ENCODE measurements at places on chromosomes 1 and 21.

GRCh38 chr1:97190326-97190725 is 468.7 kb downstream of the PTBP2 start:
- no peak for DNase-seq

DNA sequence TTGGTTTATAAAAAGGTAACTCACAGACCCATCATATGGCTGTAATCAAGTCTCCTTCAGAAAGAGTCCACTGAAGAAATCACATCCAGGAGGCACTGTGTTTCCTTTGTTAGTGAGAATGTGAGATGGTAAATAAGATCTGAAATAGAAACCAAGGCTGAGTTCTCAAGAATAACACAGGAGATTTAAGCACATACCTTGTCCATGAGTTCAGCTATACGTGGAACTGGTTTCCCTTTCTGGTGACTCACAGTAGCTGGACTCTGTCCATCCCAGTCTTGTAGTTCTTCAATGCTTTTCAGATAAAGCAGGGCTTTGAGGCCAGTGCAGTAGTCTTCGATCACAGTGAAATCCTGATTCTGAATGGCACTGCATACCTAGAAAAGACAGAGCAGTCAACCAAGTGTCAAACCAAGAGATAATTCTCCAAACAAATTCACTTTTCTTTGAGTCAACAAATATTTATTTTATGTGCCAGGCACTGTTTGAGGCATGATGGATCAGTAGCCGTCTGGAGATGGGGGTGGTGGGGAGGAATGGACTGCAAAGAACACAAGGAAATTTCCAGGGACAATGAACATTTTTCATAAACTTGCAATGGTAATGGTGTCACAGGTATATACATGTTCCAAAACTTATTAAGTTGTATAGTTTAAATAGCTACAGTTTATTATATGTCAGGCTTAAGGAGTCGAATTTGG is 471.4 kb downstream of the PTBP2 start:
- DNase-seq, result no peak

- no peak for DNase-seq
Observed at GRCh38 chr1:46484783-46485490, 4.7 kb upstream of the DMBX1 start.

DNA sequence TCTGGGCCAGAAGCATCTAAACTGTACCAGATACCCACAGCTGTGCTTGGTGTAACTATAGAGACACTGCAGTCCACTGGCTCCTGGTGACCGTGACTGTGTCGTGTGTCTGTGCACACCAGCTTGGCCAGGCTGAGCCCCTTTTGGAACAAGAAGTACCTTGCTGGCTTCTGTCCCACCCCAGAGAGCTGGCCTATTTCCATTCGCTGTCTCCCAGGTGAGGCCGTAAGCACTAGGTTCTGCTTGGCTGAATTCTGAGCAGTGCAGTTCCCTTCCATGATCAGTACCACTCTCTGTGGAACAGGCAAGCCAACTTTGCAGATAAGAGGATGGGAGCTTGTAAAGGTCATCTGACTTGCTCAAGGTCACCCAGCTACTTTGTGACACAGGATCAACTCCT is 119.9 kb upstream of the DNAH14 start:
- DNase-seq, result no peak

DNA sequence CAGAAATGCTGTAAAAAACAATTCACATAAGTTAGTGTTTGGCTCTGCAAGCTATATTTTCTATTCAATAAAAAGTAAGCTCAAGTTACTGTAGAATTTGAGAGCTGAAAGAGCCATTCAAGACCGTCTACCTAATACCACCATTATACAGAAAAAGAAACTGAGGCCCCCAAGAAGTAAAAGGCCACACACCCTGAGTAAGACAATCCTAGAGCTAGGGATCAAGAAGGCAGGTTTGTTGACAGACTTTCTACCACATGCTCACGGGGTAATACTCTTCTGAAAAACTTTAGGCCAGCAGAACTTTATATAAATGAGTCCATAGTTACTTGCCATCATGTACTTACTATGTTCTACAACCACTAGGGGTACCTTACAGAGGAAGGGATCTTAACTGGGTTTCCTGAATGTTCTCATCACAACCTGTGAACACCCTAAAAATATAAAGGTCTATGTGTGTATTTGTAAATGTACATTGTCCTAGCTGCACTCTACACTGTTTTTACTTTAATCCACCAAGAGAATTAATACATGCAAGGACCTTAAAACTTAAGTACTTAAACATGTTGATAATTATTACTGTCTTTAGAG is 2.7 kb downstream of the PSMG1 start:
- no peak for DNase-seq

GRCh38 chr1:10639775-10640578 is 156.5 kb downstream of the CASZ1 start:
- no peak for DNase-seq

DNA sequence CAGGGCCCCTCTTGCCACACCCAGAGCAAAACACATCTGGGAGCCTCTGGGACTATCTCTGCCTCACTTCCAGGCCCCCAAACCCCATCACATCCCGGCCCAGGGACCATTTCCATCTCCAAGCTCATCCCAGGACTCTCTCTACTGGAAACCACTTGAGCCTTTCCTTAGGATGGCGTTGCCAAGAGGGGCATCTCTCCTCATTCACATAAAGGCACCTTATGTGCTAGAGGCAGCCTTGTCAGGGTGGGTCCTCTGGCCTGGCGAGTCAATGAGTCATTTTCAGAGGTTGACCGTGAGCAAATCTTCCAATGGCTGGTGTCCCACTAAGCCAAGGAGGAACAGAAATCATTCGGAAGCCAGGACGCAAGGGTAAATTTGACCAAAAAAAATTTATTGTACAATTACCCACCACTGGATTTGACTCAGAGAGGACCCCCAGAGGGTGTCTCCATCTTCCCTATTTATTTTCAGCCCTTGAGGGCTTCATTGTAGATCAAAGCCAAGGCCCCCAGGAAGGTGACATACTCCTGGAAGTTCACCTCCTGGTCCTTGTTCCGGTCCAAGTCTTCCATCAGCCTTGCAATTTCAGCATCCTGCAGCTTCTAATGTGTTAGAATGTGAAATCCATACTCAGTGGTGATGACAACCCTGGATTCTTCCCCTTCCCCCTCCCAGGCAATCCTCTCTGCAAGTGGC is 1.4 kb downstream of the S100A6 start:
- DNase-seq, result no peak

DNA sequence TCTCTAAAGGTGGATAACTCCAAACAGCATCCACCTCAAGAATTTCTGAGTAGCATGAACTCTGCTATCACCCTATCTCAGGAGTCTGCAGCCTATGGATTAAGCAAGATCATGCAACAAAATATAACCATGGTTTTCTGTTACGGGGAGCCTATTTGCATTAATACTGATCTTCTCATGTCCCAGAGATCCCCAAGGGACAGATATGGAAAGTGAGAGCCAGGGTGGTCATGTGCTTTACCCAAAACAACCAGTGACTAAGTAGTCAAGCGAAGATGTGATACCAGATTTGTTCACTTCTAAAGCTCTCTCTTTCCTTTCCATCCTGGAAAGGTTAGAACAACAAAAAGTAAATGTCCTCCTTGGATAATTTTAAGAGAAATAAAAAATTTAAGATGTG is 125.1 kb downstream of the PRRX1 start:
- no peak for DNase-seq

GRCh38 chr1:243432136-243432535 is 176.3 kb downstream of the SDCCAG8 start:
- DNase-seq, result no peak

- no peak for DNase-seq
Observed at GRCh38 chr1:153912349-153912748, 10.4 kb downstream of the GATAD2B start.

DNA sequence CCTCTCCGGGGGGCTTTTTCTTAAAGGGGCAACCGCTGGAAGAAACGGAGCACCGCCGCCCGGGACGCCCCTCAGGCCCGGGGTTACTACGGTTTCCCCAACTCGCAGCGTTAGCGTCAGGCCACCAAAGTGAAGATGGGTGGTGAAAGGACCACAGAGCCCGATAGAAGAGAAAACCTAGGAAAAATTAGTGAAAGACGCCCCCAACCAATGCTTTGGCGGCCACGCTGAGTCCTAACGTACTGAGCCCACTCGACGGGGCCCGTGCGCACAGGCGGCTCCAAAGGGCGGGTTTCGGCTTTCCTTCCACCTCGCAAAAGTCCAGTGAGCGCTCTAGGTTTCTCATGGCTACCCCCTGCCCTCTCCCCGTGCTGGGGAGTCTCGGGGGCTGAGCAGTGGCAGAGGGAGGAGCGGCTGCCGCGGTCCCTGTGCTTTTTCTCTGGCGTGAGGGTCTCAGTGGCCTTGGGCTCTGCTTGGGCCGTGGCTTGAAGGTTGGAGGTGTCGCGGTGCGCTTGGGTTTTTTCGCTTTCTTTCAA is 12.2 kb upstream of the SPEN start:
- no peak for DNase-seq

All from NCI-H2107 (cell line).